NCI-H446 (cell line): ENCODE measurements at places on chromosomes 1 and 21.

DNA sequence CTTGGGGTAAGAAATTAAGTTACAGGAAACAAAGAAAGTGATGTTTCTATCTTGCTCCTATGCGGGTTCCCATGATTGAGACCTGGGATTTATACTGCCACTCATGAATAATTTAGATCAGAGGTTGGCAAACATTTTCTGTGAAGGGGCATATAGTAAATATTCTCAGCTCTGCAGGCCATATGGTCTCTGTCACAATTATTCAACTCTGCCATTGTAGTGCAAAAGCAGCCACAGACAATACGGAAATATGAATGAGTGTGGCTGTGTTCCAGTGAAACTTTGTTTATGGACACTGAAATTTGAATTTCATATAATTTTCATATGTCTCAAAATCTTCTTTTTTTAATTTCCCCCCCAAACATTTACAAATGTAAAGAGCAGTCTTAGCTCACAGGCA lies 127.2 kb downstream of the FOXD2 start:
- DNase-seq, result no peak

GRCh38 chr1:61090546-61091202 lies 8.3 kb downstream of the NFIA start:
- DNase-seq, result peak; percentile 11

- DNase-seq, result no peak
These were observed 13.4 kb upstream of the ALX3 start for GRCh38 chr1:110083866-110084226.

- DNase-seq, result no peak
These were observed 42.3 kb downstream of the TCEANC2 start for GRCh38 chr1:54095546-54096226.

DNA sequence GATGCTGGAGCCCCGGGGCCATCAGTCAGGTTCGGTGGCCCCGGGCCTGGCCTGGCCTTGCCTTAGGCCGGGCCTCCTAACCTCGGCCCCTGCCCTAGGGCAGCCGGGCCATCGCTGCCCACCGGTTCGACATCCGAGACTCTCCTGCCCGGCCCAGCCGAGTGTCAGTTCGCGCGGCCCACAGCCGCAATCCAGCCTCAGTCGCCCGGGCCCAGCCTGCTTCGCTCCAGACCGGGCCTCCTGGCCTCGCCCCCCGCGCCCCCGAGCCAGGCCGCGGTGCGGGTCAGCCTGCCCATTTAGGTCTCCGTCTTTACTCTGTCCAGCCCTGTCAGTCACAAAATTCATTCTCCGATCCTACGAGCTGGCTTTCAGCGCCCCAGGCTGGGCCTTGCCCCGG lies 777 bp downstream of the LRRC41 start:
- no peak for DNase-seq

DNA sequence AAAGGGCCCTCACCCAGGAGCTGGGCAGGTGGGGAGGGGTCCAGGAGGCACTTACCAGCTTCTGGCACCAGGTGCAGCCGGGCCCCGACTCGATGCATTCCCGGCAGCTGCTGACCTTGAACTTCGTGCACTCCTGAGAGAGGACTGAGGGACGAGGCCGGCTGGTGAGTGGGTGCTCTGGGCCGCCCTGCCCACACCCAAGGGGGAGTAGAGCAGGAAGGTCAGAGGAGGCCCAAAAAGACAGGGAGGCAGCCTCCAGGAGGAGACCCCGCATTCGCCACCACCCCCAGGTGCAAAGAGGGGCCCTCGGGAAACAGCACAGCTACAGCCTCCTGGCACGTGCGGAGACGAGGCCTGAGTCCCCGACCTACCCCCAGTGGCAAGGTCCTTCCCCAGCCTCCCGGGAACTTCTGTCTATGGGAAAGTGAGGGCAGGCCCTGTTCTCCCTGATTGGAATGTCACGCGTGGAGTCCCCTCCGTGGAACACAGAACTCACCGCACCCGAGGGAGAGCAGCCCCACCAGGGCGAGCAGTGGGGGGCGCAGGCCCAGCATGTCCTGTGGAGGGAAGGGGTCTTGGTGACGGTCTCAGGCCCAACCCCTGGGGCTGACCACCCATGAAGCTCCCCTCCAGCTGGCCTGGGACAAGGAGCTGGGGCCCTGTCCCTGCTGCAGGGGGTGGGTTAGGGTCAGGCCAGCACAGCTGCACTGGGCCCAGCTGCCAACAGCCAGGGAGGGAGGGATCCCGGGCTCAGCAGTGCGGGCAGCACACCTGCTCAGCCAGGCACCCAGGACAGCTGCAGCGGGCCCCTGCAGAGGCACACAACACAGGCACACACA lies 10.3 kb downstream of the ITGB2 start:
- no peak for DNase-seq

- peak; percentile 25 for DNase-seq
These were observed 14.4 kb downstream of the MAP3K7CL start for GRCh38 chr21:29144736-29145353.

GRCh38 chr1:109783436-109783835 lies 19.7 kb upstream of the EPS8L3 start:
- DNase-seq, result no peak
